Activated T-cell treated with anti-CD3 and anti-CD28 coated beads, Interleukin-2, amount 50 U/mL, for 48 hours (primary cell): ENCODE measurements at places on chromosomes 6 and 20.

- no peak for DNase-seq
Observed at GRCh38 chr6:25174678-25175077, 104.5 kb upstream of the CARMIL1 start.

- no peak for DNase-seq
Observed at GRCh38 chr20:14609328-14610221, 272.2 kb upstream of the FLRT3 start.

GRCh38 chr20:40481743-40482458 lies 207.1 kb downstream of the MAFB start:
- DNase-seq, result no peak

DNA sequence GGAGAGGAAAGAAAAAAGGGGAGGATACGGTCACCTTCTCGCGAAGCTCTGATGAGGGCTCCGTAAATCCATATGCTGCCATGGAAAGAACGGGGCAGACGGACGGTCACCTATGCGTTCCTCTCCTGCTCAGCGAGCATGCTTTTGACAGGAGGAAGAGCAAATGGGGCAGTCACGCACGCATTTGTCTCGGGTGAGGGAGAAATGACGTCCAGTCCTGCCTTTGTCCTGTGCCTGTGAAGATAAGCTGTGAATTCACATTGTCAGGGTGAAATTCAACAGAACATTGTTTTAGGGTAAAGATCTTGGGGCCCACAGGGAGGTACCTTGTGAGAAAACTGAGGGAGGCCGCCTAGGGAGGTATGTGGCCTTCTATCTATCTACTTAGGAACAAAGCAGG lies 83.8 kb downstream of the IRF4 start:
- DNase-seq, result peak; percentile 38

DNA sequence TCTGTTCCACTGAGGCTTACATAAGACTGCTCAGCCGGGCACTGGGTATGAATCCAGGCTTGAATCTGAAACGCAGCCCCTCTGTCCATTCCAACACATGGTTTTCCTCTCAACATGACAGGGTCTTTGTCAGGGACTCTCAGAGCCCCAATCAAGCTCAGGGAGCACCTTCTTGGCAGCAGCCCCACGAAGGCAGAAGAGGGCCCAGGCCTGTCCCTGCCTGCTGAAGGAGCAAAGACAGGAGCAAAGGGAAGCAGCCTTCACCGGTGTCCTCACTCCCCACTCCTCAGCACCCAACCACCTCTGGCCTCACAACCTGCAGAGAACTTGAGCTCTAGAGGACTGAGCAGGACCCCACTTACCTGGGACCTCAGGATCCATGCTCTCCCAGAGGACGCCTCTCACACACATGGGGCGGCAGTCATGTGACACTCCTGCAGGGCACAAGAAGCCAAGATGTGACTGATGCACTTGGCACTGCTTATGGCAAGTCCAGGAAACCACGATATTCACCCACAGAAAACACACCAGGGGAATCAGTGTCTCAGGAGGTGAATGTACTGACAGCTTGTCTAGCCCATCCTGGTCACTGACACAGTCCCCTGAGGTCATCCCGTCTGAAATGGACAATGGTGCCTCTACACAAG lies 4.3 kb downstream of the SNHG17 start:
- no peak for DNase-seq

DNA sequence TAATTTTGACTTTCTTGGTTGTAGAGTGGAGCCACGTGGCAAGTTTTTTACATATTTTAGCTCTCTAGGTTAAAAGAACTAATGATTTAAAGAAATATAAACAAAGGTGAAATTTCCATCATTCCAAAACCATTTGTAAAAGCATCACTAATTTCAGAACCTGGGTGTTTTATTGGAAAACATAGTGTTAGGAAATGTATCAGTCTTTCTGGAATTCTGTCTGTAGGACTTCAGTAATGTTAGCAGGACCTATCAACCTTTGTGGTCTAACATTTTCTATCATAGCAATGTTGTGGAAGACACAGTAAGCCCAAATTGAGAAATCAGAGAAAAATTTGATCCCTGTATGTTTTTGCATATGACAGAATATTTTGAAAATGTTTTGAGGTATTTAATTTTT lies 28.3 kb downstream of the L3MBTL3 start:
- DNase-seq, result no peak

- no peak for DNase-seq
Observed at GRCh38 chr6:119407156-119407555, 57.6 kb upstream of the MAN1A1 start.

- no peak for DNase-seq
Observed at GRCh38 chr6:129059650-129060049, 176.7 kb downstream of the LAMA2 start.

- DNase-seq, result no peak
Observed at GRCh38 chr6:20325641-20326421, 75.8 kb upstream of the E2F3 start.

DNA sequence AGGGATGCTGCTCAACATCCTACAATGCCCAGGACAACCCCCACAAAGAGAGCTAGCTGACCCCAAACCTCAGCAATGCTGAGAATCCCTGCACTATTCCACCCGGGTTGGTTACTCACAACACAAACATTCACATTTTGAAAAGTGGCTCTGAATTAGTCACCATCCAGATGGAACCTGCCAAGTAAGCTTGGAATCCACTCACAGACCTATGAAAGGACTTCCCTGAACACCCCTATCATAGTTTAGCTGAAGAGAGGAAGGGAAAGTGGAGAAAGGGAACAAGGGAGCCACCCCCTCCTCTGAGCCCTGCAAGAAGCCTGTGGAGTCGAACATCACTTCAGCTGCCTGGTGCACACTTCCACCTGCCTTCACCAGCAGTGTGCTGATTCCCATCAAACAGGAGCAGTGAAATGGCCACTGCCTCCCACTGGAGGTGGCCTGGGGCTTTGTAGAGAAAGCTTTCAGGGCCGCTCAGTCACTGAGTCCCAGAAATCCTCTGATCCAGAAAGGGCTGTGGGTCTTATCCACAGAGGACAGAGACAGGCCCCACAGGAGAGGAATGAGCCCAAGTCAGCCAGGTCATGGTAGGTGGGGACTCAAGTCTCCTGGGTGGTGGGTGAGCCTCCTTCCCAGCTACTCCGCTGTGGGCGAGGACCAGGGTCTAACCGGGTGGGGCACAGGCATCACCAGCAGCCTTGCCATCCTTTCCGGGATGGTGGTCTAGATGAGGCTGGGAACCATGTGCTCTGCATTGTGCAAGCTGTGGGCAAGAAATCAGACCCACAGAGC lies 203.7 kb downstream of the SYNDIG1 start:
- no peak for DNase-seq

DNA sequence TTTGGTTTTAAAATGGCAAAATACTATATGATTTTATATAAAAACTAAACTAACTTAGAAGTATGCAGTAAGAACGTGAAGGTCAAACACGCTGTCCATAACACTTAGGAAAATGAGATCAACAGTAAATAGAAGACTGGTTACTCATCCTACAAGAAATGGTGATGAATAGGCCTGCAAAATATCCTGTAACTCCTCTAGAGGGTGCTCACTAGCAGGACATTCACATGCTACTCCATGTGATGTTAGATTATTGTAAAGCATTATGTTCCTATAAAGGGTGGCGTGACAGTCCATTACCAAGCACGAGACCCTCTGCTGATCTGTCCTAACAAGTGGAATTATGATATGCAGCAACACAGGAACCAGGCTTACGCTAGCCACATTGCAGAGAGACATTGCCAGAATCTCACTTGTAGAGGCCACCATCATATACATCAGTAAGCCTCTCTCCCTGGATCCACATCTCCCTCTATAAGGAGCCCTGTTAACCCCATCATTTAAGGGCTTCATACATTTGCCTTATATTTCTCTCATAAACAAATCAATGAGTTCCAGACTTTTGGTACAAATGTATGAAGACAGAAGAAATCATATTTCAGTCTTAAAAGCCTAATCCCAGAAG lies 18.0 kb upstream of the DEFB129 start:
- DNase-seq, result peak; percentile 21

DNA sequence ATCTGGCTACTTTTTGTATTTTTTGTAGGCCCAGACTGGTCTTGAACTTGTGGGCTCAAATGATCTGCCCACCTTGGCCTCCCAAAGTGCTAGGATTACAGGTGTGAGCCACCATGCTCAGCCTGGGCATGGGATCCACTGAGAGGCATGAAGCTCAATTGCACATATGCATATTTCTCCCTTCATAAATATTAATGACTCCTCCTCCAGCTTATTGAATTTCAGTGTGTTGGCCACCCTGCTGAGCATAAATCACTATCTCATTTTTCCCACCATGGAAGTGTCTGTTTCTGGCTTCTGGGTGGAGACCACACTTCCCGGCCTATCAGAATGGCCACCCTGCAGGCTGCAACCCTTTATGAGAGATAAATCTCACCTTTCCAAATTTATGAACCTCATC lies 53.6 kb upstream of the KIF16B start:
- DNase-seq, result no peak

GRCh38 chr6:100810015-100810414 lies 71.1 kb downstream of the ASCC3 start:
- DNase-seq, result no peak

GRCh38 chr6:158005626-158006180 lies 24.0 kb downstream of the SYNJ2 start:
- no peak for DNase-seq

DNA sequence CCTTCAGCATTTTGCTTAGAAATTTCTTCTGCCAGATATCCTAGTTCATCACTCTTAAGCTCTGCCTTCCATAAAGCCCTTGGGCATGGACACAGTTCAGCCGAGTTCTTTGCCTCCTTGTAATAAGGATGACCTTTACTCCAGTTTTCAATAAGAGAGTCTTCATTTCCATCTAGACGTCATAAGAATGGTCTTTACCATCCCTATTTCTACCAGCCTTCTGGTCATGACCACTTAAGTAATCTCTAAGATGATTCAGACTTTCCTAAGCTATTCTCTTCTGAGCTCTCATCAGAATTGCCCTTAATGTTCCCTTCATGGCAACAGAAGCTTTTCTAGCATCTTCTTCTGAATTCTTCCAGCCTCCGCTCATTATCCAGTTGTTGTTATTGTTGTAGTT lies 126.1 kb downstream of the TFAP2C start:
- DNase-seq, result no peak

DNA sequence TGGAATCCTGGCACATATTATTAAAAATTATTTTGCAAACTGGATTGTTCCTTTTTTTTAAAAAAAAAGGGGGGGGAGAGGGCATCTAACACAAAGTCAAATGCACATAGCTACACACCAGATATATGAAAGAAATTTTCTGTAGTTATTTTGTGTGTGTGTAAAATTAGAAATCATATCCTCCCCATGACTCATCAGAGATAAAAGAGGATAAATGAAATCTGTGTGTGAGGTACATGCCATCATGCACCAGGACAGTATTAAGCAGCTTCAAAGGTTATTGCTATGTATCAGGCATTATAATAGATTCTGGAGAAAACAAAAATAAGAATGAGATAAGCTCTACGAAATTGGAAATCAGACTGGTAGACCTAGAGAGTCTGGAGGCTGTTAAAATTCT lies 5.2 kb downstream of the BTBD9 start:
- no peak for DNase-seq

- no peak for DNase-seq
Observed at GRCh38 chr20:63693083-63693732, 3.2 kb upstream of the TNFRSF6B start.

GRCh38 chr20:20814685-20815084 lies 102.2 kb upstream of the RALGAPA2 start:
- no peak for DNase-seq

DNA sequence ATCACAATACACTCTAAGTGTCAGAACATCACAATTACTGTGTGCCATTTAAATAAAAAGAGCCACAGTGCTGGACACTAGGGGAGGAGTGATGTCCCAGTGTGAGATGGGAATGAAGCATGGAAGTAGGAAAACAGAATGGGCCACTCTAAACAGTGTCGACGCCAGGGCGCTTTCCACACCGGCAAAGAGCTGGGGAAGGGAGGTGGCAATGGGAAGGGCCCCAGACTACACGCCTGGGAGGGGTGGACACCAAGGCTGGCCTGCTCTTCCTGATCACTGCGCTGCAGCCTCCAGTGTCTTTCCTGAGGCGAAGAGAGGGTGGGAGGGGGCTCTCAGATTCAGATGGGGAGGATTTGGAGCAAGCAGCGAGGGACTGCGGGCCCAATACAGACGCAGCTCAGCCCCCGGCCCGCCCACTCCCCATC lies 75.9 kb downstream of the ERMARD start:
- DNase-seq, result no peak

DNA sequence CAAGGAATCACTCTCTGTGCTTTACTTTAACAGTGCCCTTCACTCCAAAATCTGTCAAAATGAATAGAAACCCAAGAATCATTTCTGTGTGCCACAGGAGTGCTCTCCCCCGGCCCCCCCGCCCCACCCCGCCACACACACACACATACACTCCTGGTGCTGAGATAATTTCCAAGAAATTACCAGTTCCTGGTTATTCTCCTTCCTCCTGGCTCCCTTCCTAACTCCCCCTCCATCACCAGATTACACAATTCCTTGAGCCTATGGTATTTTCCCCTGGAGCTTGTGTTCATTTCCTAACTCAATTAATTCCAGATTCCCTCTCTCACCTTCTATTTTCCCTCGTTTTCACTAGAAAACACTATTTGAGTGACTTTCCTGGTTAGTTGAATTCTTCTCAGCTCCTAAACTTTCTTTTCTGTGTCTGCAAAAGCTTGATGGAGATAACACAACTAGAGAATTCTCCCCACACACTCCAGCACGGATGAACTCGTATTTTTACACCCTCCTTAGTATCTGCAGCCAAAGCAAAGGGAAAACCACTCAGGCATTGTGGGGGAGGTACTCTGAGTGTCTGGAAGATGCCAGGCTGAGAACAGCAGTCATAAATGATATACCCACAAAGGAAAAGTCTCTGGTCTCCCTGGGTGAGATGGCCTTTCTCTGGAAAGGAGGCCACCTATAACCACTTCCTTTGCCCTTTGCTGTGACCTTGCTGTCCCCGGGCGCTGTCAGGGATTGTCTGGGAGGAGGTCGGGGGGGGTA lies 1.9 kb upstream of the SLC24A3 start:
- no peak for DNase-seq

GRCh38 chr6:113645576-113645970 lies 211.6 kb upstream of the MARCKS start:
- DNase-seq, result no peak

DNA sequence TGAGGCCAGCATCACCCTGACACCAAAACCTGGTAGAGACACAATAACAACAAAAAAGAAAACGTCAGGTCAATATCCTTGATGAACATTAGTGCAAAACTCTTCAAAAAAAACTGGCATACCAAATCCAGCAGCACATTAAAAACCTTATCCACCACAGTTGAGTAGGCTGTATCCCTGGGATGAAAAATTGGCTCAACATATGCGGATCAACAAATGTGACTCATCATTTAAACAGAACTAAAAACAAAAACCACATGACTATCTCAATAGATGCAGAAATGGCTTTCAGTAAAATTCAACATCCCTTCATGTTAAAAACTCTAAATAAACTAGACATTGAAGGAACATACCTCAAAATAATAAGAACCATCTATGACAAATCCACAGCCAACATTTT lies 59.6 kb upstream of the PHIP start:
- no peak for DNase-seq

GRCh38 chr6:98787435-98787834 lies 46.9 kb upstream of the POU3F2 start:
- no peak for DNase-seq
